Hematopoietic multipotent progenitor cell treated with erythropoietin and hydrocortisone succinate and interleukin-3 and kit ligand, for 17 days (in vitro differentiated cells): ENCODE measurements at places on chromosomes 5 and 9.
A peak's percentile ranks its signal among the peaks of the same experiment; 100 is the strongest.

DNA sequence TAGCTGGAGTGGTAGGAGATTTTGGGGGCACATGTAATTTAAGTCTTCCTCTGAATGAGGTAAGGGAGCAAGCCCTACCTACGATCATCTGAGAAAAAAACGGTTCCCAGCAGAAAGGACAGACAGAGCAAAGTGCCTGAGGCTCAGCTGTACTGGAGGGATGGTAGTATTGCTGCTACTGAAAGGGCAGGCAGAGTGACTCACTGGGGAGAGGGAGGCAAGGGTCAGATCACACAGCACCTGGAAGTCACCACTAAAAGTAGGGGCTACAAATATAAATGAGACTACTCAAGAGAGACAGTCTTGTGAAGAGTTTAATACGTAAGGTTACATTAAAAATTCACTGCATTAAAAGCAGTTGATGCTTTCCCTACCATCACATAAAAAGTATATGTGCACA lies 75.9 kb downstream of the NFIB start:
- DNase-seq: no peak

DNA sequence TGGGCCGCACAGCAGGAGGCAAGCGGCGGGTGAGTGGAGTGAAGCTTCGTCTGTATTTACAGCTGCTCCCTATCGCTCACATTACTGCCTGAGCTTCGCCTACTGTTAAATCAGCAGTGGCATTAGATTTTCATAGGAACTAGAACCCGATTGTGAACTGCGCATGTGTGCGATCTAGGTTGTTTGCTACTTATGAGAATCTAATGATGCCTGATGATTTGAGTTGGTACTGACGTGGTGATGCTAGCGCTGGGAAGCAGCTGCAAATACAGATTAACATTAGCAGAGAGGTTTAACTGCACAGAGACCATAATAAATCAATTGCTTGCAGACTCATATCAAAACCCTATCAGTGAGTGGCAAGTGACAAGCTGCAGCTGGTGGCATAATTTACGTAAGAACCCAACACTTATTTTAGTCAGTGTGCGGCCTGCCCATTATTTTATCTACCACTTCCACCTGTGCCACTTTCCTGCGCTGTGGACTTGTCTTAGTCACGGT lies 133.4 kb upstream of the CDH9 start:
- DNase-seq: peak; percentile 24

DNA sequence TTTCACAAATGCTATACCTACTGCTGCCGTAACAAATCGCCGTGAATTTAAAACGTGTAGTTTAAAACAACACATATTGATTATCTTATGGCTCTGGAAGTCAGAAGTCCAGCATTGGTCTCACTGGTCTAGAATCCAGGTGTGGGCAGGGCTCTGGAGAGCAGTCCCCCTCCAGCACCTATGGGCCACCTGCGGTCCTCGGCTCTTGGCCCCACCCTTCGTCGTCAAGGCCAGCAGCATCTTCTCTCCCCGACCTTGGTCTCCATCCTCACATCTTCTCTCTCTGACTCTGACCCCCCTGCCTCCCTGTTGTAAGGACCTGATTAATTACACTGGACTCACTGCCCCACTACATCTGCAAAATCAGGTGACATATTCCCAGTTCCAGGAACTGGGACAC lies 106.4 kb upstream of the COL5A1 start:
- DNase-seq: no peak

DNA sequence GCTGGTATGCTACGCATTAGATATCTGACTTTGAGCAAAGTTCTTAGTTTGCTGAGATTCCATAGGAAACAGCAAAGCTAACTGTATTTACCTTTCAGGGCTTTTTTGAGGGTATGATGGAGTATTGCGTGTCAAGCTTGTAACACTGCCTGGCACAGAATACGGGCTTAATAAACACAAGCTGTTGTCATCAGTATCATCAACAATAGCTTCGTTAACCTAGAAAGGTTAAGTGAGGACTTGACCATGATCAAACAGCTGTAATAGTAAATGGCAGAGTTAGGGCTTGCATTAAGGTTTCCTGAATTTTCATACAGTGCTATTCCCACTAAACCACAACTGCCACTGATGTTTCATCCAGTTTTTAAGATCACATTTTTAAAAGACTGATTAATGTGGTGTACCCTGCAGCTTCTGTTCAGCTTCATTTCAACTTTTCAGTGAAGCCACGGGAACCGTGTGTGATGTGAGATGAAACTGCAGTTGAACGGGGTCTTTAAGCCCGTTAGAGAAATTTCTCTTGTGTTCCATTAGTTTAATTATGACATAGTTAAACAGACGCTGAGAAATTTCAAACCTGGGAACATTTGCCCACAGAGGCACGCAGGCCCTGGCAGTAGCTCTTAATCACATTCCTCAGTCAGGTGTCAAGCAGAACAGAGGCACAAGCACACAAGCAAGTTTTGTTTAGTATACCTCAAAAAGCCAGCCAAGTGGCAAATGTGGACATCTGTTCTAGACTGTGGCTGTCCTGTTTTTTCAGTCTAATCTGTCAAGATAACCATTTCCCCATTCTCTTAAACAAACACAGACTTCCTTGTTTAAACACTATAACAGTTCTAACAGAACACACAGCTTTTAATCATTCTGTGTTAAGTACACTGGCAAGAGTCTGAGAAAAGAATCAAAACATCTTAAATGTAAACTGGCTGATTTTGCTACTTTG lies 147.1 kb downstream of the ZNF608 start:
- no peak for DNase-seq

- no peak for DNase-seq
Observed at GRCh38 chr9:526904-527591, 312.4 kb downstream of the DOCK8 start.

DNA sequence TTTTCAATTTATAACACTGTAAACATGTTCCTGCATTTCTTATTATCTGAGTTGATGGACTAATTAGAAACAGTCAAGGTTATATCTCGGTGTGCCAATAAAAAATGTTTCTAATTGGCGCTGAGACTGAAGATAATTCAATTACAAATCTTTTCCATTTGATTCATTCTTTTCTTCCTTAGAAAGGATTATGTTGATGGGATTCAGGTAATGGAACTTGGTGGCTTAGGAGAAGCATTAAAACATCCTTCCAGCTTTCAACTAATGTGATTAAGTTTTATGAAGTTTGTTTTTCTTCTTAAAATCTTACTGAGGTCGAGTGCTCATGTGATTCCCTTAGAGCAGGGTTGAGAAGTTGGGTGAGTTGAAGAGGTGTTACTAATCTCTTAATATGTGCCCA lies 1015.3 kb downstream of the NR2F1-AS1 start:
- DNase-seq: no peak

DNA sequence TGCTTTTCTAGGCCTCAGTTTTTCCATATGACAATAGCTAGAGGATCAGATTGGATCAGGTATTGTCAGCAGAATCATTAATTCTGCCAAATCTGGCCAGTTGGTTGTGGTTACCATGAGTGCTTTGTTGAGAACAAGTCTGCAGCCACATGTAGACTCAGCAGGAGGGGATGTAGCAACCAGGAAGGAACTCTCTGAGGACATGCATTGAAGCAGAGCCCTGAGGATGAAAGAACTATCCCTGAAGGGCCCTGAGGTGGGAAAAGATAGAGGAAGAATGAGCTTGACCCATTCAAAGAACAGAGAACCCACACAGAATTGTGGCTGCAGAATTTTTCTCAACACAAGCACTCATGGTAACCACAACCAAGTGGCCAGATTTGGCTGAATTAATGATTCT lies 60.1 kb upstream of the AFAP1L1 start:
- no peak for DNase-seq

DNA sequence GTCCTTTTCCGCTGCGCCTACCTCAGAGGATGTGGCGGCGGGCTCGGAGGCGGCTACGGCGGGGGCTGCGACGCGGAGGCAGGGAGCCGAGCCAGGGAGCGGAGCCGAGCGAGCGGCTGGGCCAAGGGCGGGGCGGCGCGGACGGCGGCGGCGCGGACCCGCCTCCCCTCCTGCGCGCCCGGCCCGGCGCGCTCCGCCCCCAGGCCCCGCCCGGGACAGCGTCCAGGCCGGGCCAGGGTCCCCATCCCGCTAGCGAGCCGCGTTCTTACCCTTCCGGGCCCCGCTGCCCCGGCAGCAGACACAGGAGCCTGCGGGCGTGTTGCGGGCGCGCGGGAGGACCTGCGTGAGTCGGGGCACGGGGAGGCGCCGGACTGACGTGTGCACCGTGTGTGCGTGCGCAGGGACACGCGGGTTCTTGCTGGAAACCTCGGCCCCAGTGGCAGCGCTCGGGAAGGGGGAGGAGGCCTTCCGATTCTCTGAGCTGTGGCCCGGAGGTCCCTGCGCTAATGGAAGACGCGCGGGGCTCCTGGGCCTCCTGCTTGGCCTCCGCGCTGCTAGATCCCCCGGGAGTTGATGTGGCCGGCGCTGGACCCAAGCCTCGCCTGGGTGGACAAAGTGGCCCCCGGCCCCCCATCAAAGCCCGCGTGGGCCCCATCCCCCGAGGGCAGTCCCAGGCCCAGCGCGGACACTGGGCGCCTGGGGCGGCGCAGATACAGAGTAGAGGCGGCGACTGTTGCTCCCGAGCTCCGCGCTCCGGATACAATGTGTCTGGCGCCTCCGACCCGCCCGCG lies at the start of gene VDAC1:
VDAC1 (minus strand) TSS at position 350 of the 791 bp plus-strand sequence. CDS start 11,963 bp downstream, outside the sequence.
- peak; percentile 40 for DNase-seq

GRCh38 chr5:178667101-178667500 lies 40.3 kb upstream of the CLK4 start:
- no peak for DNase-seq

DNA sequence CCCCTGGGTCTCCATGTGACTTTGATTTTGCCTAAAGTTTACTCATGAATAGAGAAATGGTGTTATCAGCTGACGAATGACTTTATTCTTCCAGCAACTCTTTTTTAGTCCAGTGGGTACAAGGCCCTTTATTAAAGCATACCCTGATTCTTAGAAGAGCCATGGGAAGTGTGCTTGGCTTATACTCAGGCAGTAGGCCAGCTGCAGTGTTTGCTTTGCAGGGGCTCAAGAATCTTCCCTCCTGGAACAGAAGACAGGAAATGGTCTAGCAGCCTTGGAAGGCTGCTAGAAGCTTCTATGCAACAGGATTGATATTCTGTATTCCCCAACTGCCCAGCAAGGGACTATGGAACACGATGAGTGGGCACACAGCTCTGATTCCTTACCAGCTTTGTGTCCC lies 73.4 kb upstream of the PLPP6 start:
- no peak for DNase-seq

GRCh38 chr5:139552893-139553575 lies 8.1 kb upstream of the UBE2D2 start:
- no peak for DNase-seq

DNA sequence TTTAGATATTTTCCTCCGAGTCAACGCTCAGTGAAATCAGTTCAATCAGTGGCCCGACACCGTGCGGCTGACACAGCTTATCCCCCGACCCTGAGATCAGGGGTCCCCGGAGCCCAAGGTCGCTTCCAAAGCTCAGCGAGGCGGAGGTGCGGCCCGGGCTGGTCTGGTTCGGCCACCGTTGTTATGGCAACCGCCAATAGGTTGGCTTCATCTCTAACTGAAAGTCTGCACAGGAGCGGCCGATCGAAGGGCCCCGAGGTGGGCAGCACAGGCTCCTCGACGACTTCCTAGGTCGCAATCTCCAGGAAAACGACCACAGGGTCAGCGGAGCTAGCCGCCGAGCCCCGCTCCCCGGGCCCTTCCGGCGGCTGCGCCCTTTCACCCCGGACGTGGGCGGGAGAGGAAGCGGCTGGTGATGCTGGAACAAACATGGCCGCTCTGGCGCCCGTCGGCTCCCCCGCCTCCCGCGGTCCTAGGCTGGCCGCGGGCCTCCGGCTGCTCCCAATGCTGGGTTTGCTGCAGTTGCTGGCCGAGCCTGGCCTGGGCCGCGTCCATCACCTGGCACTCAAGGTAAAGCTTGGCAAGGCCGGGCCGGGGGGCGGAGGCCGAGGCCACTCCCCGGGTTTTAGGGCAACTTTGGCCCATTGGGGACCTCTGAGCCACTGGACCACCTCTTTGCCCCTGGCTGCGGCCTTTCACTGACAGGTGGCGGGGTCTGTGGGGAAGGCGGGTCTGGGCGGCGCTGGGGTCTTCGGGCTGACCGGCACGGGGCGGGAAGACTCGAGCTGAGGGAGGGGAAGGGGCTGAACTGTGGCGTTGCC lies at the start of gene GPR107:
GPR107 (plus strand) TSS at position 403 of the 821 bp plus-strand sequence; CDS start at position 430, 27 bp downstream.
- DNase-seq: peak; percentile 64

DNA sequence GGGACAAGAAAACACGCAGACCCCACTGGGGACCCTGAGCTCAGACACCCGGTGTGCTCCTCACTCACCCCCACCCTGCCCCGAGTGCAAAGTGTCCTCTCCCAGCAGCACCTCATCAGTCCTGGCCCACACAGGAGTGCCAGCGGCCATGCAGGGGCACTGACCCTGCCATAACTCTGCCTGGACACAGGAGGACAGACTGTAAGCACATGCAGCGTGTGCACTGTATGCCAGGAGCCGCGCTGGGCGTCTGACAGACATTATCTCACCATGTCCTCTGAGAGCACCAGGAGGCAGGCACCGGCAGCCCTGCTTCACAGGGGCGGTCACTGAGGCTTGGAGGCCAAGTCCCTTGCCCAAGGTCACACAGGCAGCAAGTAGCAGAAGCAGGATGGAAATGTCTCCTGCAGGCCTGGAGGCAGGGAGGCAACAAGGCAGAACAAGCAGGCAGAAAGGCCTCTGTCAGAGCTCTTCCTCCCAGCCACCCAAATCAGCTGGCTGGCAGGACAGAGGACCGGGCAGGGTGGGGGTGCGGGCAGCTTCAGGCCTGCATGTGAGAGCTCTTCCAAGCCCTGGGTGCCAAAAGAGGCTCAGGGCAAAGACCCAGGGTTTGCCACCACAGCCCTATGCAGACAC lies 8.4 kb downstream of the EEIG1 start:
- DNase-seq: no peak
